ENCODE measurements at places on chromosomes 2 and 18. TPM values are rescaled to one million over a fixed set of nuclear protein-coding genes. Genes with fewer than 3 reads are reported as not detected.

GKN2 gene
- polyA plus RNA-seq, result not detected

LINC00305 gene
- not detected for polyA plus RNA-seq

PAX8 gene
- 5.7 TPM for polyA plus RNA-seq

ZBTB7C gene
- polyA plus RNA-seq, result 0.02 TPM
